ENCODE measurements at places on chromosomes 12 and 14. TPM values are rescaled to one million over a fixed set of nuclear protein-coding genes. Genes with fewer than 3 reads are reported as not detected.
A peak's percentile ranks its signal among the peaks of the same experiment; 100 is the strongest.

The SLC5A8 gene
- total RNA-seq = 0.33 TPM

The CYP27B1 gene
- total RNA-seq = 2.2 TPM

The CD27 gene
- 2.6 TPM for total RNA-seq

The NYNRIN gene
- 7.7 TPM for total RNA-seq

The YARS2 gene
- 23.0 TPM for total RNA-seq

DNA sequence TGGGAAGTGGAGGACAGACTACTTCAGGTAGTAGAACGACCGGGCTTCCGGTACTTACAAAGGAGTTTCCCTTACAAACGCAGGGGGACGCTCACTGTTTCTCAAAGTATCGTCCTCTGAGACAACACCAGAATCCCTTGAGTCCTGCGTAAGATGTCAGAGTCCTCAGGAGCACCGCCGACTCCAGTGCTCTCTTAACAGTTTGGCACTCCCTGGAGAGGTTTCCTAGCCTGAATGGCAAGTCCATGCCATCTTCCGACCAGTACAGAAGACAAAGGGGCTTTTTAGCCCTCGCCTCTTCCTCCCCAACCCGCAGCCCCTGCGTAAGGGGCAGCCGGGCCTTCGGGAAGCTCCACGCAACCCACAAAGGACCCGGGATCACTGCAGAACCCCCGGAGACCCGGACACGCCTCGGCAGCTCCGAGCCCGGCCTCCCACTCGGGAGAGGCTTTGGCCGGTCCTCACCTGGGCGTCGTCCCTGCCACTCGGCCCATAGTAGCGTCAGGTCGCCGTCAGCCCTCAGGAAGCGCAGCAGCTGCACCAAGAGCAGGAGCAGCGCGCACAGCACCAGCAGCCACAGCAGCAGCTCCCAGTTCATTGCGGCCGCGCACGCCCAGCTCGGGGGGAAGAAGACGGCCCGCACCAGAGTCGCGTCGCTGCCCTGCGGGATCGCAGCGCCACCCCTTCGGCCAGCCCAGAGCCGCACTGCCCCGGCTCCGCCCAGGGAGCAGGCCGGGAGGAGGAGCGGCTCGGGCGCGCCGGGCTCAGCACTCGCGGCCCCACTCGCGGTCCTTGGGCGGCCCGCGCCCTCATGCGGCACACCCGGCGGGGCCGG lies at the start of gene DHRS7:
Gene DHRS7 (minus strand): TSS at position 687 of the 835 bp plus-strand sequence. CDS start 89 bp downstream, at position 598.
- H3K4me1 ChIP-seq = no peaks in the 10 kb centered on the region
- no peaks in the 10 kb centered on the region for H3K27me3 ChIP-seq
- no peaks in the 10 kb centered on the region for H3K36me3 ChIP-seq
- H3K4me3 ChIP-seq = peak within 1 kb of the TSS; percentile 95
- H3K27ac ChIP-seq = peak within 1 kb of the TSS; percentile 88

DNA sequence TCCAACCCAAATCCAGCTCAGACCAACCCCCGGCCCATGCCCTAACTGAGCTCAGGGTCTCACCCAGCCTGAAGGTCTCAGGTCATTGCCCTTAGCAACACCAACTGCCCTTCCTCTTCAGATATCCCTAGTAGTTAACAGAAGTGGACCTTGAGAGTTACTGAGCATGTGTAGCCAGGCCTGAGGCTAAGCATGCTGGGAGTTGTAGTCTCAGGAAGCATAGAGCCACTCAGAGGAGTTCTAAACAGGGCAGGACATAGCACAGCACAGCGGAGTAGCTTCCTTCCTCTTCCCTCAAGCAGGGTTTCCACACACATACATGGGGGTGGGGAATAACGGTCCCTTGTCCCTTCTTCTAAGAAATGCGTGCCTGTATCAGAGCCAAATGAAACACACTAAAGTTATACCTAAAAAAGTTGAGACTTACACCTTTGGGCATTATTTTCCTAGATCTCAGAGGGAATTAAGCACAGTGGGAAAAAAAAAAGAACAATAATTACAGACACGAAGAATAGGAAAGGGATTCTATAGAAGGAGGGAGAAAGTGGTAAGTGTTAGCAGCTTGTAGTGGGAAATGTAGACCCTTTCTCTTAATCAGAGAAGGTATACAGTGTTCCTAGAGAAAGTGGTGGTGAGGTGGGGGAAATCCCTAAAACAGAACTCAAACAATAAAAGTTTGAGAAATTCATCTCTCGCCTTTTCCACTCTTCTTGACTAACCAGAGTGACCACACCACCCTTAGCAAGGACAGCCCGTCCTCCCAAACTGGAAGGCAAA lies 4.4 kb downstream of the KMT2D start:
- peak overlapping the region; percentile 14 for H3K4me3 ChIP-seq
- no peaks in the 10 kb centered on the region for H3K27me3 ChIP-seq
- DNase-seq = no peak
- H3K4me1 ChIP-seq = peaks cover 32% of the 10 kb centered on the region
- peaks cover 8% of the 10 kb centered on the region for H3K36me3 ChIP-seq

- H3K27ac ChIP-seq = no peak overlapping the region
- no peaks in the 10 kb centered on the region for H3K27me3 ChIP-seq
- no peak for DNase-seq
Observed at GRCh38 chr14:97854918-97855317, 1057.7 kb downstream of the VRK1 start.

DNA sequence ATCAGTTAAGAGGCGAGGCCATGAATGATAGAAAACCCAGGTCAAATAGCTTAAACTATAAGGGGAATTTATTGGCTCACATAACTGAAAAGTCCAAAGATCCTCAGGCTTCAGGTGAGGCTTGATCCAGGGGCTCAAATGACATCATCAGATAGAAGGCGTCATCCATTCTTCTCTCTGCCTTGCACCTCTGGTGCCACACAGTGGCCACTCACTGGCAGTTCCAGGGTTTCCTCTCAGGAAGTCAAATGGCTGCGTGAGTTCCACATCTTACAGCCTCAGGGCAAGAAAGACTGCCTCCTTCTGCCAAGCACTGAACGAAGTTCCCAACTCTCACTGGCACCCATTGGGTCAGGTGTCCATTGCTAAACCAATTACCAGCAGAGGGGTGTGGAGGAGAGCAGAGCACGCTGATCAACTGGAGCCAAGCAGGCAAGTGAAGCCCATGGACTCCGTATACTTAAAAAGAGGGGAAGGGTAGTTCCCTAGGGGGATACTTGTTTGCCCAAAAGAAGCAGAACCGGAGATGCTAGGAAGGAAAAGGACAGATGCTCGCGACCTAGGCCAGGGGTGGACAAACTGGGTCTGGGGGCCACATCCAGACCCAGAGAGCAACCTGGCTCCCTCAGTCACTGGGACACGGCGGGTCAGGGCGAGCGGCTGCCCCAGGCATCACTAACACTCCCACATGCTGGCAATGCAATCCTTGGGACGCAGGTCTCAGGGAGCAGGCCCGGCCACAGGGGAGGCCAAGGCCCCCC lies 69.3 kb downstream of the SERPINA3 start:
- no peak overlapping the region for H3K4me3 ChIP-seq
- H3K27me3 ChIP-seq = no peaks in the 10 kb centered on the region
- H3K27ac ChIP-seq = no peak overlapping the region
- no peaks in the 10 kb centered on the region for H3K36me3 ChIP-seq
- no peaks in the 10 kb centered on the region for H3K4me1 ChIP-seq
- no peak for DNase-seq

- H3K4me3 ChIP-seq = no peak overlapping the region
- H3K27ac ChIP-seq = no peak overlapping the region
- no peak for DNase-seq
Observed at GRCh38 chr12:29711381-29711780, 72.4 kb downstream of the TMTC1 start.

- H3K27me3 ChIP-seq = no peaks in the 10 kb centered on the region
- H3K27ac ChIP-seq = no peak overlapping the region
- H3K4me1 ChIP-seq = no peaks in the 10 kb centered on the region
- no peaks in the 10 kb centered on the region for H3K36me3 ChIP-seq
- no peak overlapping the region for H3K4me3 ChIP-seq
- DNase-seq = no peak
Observed at GRCh38 chr14:36996857-36997590, 175.4 kb downstream of the SLC25A21 start.

GRCh38 chr12:76643438-76643837 lies 83.9 kb upstream of the OSBPL8 start:
- H3K27ac ChIP-seq = no peak overlapping the region
- H3K36me3 ChIP-seq = no peaks in the 10 kb centered on the region
- H3K27me3 ChIP-seq = no peaks in the 10 kb centered on the region
- H3K4me1 ChIP-seq = no peaks in the 10 kb centered on the region
- no peak overlapping the region for H3K4me3 ChIP-seq
- no peak for DNase-seq

DNA sequence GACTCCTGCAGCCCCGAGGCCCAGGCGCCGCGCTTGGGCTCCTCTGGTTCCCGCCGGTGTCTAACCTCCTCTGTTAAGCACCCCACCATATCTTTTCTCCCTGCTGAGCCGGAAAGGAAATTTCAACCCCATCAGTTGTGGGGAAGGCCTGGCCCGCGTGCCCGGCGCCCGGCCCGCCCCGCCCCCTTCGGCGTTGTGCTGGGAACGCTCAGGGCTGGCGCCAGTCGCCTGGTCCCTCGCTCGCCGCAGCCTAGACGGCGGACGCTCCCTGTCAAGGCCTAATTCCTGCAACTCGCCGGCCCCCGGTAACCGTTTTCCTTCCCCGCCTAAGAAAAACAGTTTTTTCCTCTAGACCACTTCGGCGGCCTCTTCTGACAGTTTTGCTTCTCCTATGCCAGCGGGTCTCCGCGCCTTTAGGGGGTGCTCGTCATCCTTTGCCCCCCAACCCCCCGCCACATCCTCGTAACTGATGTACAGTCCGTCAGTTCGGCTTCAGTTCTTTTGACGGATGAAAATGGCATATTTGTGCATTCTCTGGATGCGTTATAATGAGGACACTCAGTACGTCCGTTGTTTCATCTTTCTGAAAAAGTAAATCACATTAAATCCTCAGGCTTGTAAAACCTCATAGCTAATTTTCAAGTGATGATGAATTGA lies 506 bp upstream of the NAP1L1 start:
- no peak for DNase-seq
- H3K4me3 ChIP-seq = peak overlapping the region; percentile 91
- H3K27me3 ChIP-seq = no peaks in the 10 kb centered on the region
- peak overlapping the region; percentile 99 for H3K27ac ChIP-seq
- H3K4me1 ChIP-seq = peaks cover 4% of the 10 kb centered on the region

DNA sequence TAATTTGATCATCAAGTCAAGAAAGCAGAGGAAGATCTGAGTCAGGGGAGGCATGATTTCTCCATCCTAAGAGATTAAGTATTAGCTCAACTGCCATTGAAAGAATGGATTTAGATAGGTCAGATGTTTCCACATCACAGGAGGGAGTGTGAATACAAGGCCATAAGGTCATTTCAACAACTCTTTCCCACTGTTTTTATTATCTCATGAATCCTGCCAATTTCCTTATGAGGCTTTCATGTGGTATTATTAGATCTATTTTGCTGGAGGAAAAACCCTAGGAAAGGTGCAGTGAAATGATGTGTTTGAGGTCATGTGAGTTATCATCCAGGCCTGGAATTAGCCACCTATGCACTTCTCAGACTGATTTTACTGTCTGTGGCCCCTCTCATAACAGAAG lies 269.0 kb downstream of the NOVA1 start:
- H3K27me3 ChIP-seq = no peaks in the 10 kb centered on the region
- H3K4me3 ChIP-seq = no peak overlapping the region
- H3K36me3 ChIP-seq = no peaks in the 10 kb centered on the region
- DNase-seq = no peak
- no peak overlapping the region for H3K27ac ChIP-seq
- no peaks in the 10 kb centered on the region for H3K4me1 ChIP-seq

DNA sequence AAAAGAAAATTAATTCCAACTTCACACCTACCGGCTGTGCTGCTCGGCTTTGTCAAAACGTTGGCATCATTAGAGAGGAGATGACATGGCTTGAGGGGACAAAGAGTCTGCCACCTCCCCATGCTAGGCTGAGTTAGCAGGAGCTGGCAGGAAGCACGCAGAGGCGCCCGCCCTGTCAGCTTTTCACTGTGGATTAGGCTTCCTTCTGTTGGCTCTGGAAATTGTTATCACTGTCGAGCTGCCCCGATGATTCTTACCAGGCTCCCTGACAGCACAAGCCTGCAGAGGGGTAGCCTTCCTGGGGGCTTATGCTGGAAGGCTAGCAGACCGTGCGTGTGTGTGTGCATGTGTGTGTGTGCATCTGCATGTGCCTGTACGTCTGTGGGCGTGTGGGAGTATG lies 490.9 kb upstream of the TBX3 start:
- no peaks in the 10 kb centered on the region for H3K27me3 ChIP-seq
- H3K4me1 ChIP-seq = no peaks in the 10 kb centered on the region
- H3K4me3 ChIP-seq = no peak overlapping the region
- H3K27ac ChIP-seq = no peak overlapping the region

- H3K27me3 ChIP-seq = no peaks in the 10 kb centered on the region
- no peaks in the 10 kb centered on the region for H3K4me1 ChIP-seq
- H3K4me3 ChIP-seq = no peak overlapping the region
- H3K36me3 ChIP-seq = no peaks in the 10 kb centered on the region
- no peak for DNase-seq
Observed at GRCh38 chr14:105941226-105942166, 415.1 kb downstream of the TMEM121 start.

- no peak overlapping the region for H3K4me3 ChIP-seq
- H3K36me3 ChIP-seq = no peaks in the 10 kb centered on the region
- peaks cover 10% of the 10 kb centered on the region for H3K4me1 ChIP-seq
- DNase-seq = no peak
Observed at GRCh38 chr14:100679707-100680438, 46.8 kb upstream of the DLK1 start.

DNA sequence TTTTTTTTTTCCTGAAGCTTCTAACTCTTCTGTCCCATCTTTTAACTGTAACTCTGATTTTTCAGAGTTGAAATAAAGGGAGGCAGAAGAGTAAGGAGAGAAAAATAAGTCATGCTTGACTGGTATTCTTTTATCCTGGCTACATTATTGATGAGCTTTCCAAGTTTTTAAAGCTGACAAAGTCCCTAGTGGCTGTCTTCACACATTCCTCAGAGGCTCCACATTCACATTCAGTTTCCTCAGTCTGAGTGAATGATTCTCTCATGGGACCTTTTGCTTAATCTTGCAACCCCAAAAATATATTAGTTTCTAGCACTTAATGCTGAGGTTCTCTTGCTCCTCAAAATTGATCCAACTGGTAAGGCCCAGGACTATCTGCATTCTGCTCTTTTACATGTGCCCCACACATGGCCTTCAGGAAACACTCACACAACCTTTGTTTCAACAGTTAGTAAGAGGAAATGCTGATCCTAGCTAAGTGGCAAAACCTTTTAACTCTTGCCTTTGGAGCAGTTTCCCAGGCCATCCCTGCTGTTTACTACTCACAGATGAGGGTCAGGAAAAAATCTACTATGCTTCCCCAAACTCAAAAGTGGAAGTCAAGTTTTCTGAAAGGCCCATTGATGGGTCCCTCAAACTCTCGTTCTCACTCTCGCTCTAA lies 61.7 kb upstream of the SLC6A15 start:
- no peaks in the 10 kb centered on the region for H3K36me3 ChIP-seq
- no peak overlapping the region for H3K27ac ChIP-seq
- no peak overlapping the region for H3K4me3 ChIP-seq

- no peaks in the 10 kb centered on the region for H3K36me3 ChIP-seq
- H3K4me1 ChIP-seq = no peaks in the 10 kb centered on the region
- DNase-seq = no peak
- no peak overlapping the region for H3K4me3 ChIP-seq
- no peaks in the 10 kb centered on the region for H3K27me3 ChIP-seq
Observed at GRCh38 chr12:89779090-89779489, 70.5 kb upstream of the ATP2B1 start.
